ENCODE measurements at places on chromosomes 1 and 21.

DNA sequence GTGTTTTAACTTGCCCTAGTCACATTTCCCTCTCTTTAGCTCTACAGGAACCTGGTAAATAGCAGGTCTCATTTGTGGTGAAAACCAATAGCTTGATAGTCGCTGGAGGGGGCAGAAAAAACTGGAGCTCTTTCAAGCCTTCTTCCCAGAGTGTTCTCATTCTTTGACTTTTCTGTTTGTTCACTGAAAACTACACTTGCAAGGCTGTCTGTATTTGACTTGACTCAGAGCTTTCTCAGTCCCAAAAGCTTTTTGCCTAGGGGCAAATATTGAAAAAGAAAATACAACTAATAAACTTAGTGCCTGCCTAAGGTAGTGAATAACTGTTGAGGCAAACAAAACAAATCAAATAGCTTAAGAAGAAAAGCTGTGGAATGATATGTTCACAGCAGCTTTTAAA is 217.1 kb upstream of the CHRM3 start:
- DNase-seq = no peak

- DNase-seq = no peak
Observed at GRCh38 chr1:236275061-236275460, 6.7 kb downstream of the ERO1B start.

GRCh38 chr1:68454534-68454933 is 4.8 kb upstream of the RPE65 start:
- DNase-seq = no peak

DNA sequence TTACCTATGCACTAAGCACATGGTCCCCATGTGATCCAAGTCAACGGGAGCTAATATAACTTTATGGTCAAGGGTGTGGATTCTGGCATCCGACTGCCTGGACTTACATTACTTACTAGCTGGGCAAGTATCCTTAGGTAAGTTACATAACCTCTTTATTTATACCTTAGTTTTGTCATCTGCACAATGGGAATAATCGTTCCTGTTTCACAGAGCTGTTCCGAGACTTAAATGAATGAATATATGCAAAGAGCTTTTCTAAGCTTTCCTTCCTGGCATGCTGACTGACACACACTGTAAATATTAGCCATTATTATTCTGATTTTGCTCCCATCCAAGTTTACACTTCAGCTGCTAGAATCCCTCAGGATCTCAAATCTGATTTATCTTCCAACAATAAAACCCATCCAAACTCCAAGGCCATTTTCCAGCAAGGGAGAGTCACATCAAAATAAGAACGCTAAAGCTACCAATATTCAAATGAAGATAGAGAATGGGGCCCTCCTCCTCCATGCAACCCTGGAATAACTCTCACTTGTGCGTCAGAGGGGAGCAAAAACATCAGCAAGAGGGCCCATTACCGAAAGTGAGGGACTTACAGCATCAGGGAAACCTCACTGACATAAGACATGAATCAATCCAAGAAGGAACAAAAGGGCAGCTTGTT is 115.6 kb upstream of the KAZN start:
- DNase-seq = no peak

DNA sequence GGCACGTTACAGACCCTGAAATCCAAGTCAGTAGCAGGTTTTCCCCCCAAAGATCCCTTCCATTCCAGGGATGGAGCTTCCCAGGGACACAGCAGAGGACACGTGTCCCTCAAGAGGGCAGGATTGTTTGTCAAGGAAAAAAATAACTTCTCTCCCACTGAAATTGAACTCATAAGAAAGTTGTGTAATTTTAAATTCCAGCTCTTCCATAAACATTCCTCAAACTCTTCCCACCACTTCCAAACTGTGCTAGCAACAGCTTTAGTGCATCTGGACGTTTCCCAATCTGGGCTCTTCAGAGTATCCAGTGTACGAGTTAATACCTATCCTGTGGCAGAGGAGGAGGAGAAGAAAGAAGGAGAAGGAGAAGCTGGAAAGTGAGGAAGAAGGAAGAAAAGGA is 79.6 kb downstream of the PSMG1 start:
- no peak for DNase-seq

- DNase-seq = no peak
Observed at GRCh38 chr1:203084588-203085527, 954 bp downstream of the MYOG start.

- no peak for DNase-seq
Observed at GRCh38 chr1:4718071-4718470, 63.7 kb downstream of the AJAP1 start.

- DNase-seq = no peak
Observed at GRCh38 chr21:32392299-32392879, 423 bp downstream of the URB1 start.

GRCh38 chr1:28883242-28883616 is 31.1 kb upstream of the EPB41 start:
- no peak for DNase-seq

DNA sequence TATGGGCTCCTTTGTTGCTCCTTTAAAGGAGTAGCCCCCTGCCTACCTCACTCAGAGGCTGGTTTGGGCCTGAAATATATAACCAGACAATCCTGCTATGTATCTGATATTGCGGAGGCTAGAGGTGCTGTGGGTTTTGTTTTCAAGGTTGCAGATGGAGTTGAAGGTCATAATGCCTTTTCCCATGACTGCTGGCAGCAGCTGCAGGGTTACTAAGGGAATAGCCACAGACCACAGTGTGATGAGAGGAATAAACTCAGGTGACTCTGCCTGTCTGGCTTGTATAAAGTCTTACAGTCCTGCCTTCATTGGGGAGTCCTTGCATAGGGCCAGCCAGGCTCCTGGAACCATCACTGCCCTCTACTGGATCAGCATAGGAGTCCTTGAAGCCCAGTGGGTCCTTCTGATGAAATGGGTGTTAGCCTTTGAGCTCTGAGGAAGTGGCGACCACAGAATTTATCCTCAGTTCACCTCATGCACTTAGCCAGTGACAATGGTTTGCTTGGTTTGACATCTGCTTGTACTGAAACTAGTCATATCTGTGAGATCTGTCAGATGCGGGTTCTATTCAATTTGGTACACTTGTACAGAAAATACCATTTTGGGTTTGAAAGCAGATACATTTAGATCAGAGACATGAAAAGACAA is 174.4 kb upstream of the HMCN1 start:
- peak; percentile 8 for DNase-seq

GRCh38 chr1:165876121-165876520 is 48.7 kb downstream of the UCK2 start:
- DNase-seq = no peak

DNA sequence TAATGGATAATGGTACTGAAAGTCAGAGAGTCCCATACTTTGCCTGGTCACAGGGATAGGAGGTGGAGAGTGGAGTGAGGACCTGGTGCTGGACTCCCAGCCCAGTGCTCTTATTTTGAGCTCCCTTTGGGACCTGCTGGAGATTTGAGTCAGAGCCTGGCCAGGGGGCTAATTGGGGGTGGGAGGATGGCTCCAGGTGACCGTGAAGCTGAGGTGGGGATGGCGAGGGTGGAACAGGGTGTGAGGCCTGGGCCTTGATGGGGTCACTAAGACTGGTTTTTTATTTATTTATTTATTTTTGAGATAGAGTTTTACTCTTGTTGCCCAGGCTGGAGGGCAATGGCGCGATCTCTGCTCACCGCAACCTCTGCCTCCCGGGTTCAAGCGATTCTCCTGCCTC is 17.8 kb downstream of the AMPD2 start:
- DNase-seq = no peak

- DNase-seq = no peak
Observed at GRCh38 chr1:60527567-60527966, 454.0 kb upstream of the C1orf87 start.

DNA sequence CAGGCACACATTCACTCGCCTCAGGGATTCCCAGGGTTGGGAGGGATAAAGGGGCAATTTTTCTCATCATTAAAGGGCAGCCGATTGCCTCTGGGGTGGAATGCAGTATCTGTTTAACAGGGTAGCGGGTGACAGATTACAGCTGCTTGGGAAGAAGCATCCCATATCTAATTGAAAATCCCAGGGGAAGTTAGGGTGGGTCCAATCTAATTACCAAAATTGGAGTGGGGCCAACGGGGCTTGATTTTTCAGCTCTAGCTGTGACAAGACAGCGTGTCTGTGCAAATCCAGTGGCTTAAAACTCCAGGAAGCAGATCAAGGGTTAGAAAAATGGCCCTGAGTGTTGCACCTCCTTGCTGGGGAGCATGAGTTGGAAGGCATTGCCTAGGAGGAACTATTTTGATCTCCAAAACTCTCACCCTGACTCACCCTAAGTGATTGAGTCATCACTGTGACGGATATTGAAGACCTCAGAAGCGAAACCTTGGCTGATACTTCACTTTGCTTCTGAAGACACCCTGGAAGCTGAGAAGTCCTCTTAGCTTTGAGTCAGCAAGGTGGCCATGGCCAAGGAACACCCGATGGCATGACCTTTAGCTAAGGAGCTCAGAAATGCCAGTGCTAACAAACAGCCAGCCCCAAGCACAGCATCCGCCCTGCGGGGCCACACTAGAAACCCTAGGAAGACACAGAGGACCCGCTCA is 46.0 kb downstream of the GRHL3 start:
- DNase-seq = no peak

DNA sequence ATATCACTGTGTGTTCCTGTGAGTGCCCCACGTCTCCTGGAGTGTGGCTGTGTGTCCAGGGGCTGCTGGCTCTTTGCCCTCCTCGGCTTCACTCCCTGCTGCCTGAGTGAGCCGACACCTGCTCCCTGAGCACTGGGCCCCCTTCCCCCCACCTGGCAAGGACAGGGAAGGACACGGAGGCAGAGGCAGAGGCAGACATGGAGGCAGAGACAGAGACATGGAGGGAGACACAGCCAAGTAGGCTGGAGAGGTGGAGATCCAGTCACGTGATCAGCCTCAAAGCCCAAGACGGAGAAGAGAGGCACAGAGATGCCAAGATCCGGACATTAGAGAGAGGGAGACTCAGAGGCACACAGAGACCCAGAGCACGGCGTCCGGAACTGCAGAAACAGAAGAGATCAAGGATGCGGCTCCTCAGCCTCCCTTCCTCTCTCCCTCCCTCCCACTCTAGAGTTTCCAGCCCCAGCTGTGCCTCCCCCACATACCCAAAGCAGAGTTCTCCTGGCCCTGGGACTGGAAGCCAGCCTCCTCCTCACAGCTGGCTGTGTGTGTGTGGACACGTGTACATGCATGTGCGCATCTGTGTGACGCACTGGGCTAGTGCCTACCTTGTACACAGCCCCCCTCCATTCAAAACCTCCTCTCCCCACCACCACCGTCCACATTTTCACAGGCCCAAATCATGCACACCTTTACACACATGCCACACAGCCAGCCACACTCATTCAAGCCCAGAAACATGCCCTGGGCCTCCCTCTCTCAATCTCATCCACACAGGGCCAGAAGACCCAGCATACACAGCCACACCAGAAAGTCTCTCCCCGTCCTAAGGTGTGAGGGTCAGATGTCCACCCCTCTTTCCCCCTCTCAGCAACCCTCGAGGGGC is 39.1 kb upstream of the WASF2 start:
- no peak for DNase-seq

DNA sequence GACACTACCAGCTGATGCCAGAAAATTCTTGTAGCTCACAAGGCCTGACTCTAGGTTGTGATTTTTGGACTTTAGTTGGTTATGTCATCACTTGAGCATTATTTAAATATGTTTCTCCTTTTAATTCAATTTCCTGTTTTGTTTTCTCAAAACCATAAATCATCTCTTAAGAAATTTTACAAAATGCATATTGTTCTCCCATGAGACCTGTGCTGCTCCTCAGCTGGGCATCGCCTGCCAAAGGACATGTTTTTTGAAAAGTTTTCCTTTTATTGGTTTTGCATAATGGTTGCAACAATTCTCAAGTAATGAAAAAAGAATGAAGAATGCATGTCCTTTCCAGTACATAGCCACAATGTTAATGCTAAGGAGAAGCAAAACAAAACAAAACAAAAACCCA is 204.7 kb upstream of the LYPLAL1 start:
- no peak for DNase-seq

GRCh38 chr1:84255582-84255981 is 45.9 kb upstream of the SAMD13 start:
- no peak for DNase-seq

- no peak for DNase-seq
Observed at GRCh38 chr1:54016343-54017282, 1.4 kb downstream of the LDLRAD1 start.

- no peak for DNase-seq
Observed at GRCh38 chr1:1021010-1021919, 1.3 kb downstream of the AGRN start.

DNA sequence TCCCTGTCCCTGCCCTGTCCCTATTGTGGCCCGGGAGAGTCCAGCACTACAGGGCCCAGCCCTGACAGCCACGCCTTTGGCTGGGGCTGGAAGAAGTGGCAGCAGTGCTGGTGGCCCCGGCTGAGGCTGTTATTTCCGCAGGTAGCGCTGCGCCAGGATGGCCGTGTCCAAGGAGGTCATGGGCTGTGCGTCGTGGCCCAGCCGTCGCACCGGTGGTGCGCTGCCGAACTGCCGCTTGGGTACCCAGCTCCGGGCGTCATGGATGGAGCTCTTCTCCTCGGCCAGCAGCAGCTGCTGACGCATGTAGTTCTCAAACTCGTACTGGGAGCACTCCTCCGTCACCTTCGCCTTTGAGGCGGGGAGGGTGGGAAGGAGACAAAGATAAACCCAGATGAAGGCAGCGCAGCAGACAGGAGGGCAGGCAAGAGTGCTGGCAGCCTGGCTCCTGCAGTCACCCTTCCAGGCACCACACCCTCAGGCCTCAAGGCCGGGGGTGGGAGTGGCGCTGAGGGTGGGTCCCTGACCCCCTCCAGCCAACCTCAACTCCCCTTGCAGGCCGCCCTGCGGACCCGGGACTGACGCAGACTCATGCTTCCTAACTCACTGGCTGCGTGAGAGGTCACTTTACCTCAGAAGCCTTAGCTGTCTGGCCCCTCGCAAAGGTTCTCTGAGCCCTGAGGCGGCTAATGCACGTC is 18.3 kb upstream of the EVA1B start:
- no peak for DNase-seq

DNA sequence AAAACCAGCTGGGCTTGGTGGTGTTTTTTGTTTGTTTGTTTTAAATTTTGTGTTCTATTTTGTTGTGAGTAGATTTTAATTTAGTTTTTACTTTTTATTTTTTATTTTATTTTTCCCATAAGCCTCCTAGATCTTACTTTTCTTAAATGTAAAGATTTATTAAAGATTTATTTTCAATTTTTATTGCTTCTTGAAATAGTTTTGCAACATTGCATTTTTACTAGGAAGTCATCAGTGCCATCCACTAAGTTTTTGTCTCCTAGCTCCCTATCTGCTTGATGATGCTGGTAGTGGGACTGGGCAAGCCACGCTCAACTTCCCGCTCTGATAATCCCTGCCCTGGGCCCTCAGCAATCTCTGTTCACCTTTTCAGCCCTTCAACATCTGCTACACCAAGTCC is 175.4 kb downstream of the CDC7 start:
- DNase-seq = no peak

DNA sequence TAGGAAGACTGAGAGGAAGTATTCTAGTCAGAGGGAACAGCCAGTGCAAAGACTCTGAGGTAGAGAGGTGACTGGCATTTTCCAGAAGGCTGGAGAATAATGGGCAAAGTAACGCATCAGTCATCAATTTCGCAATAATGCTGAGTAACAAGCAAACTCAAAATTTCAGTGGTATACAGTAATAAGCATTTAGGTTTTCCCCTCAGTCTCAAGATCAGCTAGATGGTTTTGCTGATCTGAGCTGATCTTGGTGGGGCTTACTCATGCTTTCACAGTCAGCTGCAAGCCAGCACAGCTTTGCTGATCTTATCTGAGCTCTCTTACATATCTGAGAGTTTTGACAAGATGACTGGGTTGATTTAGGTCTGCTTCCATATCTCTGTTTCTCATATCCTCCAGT is 108.7 kb downstream of the TSEN15 start:
- DNase-seq = no peak
